RPMI7951 (cell line): ENCODE measurements at places on chromosomes 6 and 20.
A peak's percentile ranks its signal among the peaks of the same experiment; 100 is the strongest.

- no peak for DNase-seq
These were observed 8.2 kb downstream of the ARHGAP40 start for GRCh38 chr20:38609815-38610214.

DNA sequence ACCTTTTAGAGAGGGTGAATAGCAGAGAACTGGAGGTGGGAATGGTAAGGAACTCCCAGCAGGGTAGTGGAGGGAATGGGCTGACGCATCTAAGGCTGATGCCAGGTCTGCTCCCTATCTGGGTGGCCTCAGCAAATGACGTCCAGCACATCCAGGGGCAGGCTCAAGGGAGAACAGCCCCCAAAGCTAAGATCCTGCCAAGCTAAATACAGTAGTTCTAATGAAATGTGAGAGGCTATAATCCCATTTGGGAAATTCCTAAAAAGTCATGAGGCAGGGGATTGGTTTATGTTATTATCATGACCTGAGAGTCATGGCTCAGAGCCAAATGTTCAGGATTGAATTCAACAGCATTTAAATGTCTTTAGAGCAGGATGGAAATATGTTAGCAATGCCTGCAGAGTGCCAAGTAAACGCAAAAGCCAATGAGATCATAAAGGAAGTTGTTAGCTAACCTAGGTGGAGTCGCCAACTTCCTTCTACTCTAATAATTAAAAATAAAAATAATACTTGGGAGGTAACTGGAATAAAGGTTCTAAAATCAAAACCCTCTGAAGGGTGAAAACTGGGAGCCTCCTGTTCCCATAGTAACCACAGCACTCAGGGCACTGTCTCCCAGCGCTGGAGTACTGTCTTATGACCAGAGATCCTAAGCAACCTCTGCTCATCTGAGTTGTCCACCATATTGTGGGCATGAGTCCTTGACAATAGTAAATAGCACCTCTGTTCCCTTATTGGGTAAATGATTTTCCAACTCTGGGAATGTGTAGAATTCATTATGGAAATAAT is 34.8 kb downstream of the IYD start:
- peak; percentile 7 for DNase-seq

GRCh38 chr6:35602133-35602946 is 86.4 kb downstream of the FKBP5 start:
- DNase-seq, result peak; percentile 26

DNA sequence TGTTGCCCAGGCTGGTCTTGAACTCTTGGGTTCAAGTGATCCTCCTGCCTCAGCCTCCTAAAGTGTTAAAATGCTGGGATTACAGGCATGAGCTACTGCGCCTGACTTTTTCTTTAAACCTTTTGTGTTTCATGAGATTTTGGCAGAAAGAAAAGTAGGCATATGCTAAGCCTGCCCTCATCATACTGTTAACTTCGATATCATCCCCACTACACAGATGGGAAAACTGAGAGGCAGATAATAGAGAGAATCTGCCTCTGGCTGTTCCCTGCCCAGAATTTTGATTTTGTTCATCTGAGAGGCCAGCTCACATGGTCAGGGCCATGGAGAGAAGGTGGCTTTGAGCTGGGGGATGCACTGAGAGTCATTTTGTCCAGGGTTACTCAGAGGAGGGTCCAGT is 7.5 kb downstream of the PABPC1L start:
- DNase-seq, result no peak

GRCh38 chr20:10953437-10953836 is 279.6 kb upstream of the JAG1 start:
- no peak for DNase-seq

GRCh38 chr20:50292591-50293283 is 102.1 kb downstream of the CEBPB start:
- peak; percentile 99 for DNase-seq

DNA sequence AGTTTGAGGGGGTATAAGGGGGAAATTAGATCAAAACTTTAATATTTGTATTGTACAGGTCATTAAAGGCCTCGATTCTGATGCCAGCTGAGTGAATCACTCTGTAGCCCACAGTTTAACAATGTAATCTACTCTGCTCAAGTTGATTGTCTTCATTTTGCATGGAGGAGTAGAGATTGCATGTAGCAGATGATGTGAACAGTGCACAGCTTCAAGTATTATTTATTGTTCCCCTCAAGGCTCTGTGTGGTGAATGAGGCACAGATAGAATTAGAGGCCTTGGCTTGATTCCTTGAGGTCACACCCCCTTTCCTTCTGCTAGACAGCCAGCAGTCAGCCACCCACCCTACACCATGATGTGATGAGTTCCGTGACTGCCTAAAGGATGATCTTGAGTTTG is 38.1 kb downstream of the TXLNB start:
- peak; percentile 45 for DNase-seq

GRCh38 chr6:88268508-88268907 is 102.4 kb upstream of the CNR1 start:
- DNase-seq, result no peak

- no peak for DNase-seq
These were observed 57.9 kb upstream of the FAM8A1 start for GRCh38 chr6:17542243-17542642.

- no peak for DNase-seq
These were observed 4.7 kb upstream of the SLC17A4 start for GRCh38 chr6:25749837-25750236.

DNA sequence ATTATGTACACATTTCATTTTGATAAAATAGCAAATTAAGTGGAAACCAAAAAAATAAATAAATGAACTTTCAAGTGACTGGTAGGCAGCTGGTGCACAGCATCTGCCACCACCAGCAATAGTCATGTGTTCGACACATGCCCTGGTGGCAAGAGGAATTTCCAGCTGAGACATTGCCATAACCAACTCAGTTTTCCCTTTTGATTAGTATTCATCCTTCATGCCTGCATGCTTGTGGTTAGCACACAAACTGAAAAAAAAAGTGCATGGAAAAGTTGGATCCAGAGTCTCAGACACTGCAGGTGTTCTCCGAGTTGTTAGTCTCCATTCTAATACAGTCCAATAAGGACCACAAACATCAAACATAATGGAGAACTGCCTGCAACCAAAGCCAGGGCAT is 156.0 kb upstream of the SOX4 start:
- DNase-seq, result peak; percentile 57

GRCh38 chr6:87436435-87436834 is 28.7 kb downstream of the CFAP206 start:
- peak; percentile 70 for DNase-seq

- peak; percentile 98 for DNase-seq
These were observed at the start of gene CCN2 for GRCh38 chr6:131950767-131951575. TSS of gene CCN2 (minus strand) at chr6:131951372. CDS start at chr6:131951172, 200 bp downstream.

DNA sequence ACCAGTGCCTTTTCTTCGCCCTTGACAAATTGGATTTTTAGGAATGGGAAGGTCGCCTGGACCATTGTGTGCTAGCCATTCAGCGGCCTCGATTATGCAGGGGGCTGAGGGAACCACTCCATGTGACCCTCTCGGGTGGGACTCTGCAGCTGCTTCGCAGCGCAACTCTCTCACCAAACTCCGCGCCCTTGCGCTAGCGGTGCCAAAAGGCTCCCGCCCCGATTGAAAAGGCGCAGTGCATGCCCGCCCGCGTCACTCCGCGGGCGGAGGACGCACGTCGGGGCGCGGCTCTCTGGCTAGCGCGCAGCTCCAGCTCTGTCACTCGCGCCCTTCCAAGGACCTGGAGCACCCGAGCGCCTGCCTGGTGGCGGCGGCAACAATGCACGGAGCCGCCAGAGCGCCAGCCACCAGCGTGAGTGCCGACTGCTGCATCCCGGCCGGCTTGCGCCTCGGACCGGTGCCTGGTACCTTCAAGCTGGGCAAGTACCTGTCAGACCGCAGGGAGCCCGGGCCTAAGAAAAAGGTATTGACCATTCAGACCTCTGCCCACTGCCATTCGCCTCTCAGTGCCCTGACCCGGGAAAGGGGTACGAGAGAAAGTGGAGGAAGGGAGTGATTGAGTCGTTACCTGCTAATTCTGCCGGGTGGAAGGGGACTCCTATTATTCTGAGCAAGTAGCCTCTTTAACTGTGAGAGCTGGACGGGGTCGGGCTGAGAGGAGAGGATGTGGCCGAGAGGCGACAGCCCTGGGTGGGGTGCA is at the start of gene PRDM13:
Gene PRDM13, plus strand, starts transcription at position 178 of the 760 bp plus-strand sequence. Its CDS starts 202 bp downstream, at position 380.
- no peak for DNase-seq

- DNase-seq, result peak; percentile 59
These were observed 719 bp upstream of the EDN1 start for GRCh38 chr6:12289365-12289919.

DNA sequence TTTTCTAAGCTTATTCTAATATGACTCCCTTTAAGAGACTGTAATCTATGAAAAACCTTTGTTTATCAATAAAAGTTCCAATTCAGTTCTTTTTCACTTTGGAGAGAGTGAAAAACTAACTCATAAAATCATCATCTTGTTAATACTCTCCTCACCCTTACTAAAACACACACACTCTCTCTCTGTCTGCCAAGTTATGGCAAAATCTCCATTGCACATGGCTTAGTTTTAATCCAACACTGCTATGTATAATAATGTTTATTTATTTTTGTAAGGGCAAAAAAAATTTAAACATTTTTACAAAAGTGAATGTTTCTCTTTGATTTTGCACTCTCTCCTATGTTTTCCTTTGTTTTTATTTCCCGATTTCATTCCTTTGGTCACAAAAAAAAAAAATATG is 253.2 kb downstream of the BMP7 start:
- DNase-seq, result no peak

- no peak for DNase-seq
These were observed 1.4 kb downstream of the BMP6 start for GRCh38 chr6:7727086-7727945.

GRCh38 chr6:158853072-158853879 is 34.1 kb upstream of the EZR start:
- DNase-seq, result peak; percentile 97

GRCh38 chr6:53436526-53437303 is 88.0 kb upstream of the ELOVL5 start:
- DNase-seq, result no peak

DNA sequence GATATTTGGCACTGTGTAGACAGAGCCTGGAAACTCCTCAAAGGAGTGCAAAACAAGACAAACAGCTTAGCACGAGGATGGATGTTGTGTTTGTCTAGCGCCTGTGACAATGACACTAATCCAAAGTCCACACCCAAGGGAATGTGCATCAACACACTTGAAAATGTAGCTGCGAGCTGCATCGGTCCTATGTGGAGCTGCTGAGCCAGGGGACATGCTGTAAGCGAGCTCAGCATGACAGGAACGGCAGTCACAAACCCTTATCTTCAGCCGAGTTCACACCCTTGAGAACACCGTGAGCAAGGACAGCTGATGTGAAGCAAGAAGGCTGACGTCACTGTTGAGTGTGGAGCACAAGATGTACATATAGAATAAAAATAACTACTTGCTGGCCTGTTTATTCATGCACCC is 684.3 kb downstream of the QKI start:
- DNase-seq, result peak; percentile 41

DNA sequence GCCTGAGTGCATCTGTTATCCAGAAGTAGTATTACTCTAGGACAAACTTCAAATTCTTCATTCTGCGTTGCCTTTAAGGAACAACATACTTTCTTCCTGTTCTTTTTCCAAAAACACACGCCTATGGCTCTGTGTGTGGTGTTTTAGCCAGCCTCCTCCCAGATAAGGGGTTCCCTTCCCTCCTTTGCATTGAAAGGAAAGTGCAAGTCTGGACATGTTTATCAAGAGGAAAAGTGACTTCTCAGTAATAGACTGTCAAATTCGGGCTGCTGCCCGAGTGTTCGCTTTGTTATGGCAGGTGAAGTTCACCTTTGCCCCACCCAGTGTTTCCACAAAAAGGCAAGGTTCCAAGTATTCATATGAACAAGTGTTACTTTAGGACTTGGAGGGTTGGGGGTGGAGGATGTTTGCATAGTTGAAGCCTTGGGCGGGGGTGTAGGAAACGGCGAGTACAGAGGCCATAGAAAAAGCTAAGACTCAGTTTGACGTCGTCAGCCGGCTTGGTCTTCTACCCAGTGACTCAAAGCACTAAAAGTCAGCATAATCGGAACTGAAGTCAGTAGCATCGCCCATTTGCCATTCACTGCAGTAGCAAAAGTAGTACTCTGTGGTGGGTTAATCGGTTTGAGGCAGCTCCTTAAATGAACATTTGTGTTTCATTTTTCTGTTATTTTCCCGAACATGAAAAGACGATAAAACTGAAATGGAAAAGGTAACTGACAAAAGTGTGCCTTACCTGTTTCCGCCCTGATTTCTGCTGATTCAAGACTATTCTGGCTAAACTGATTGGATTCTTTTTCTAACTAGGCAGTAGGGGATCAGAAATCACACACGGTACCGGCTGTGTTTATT is 12.5 kb downstream of the PRDM1 start:
- peak; percentile 36 for DNase-seq

DNA sequence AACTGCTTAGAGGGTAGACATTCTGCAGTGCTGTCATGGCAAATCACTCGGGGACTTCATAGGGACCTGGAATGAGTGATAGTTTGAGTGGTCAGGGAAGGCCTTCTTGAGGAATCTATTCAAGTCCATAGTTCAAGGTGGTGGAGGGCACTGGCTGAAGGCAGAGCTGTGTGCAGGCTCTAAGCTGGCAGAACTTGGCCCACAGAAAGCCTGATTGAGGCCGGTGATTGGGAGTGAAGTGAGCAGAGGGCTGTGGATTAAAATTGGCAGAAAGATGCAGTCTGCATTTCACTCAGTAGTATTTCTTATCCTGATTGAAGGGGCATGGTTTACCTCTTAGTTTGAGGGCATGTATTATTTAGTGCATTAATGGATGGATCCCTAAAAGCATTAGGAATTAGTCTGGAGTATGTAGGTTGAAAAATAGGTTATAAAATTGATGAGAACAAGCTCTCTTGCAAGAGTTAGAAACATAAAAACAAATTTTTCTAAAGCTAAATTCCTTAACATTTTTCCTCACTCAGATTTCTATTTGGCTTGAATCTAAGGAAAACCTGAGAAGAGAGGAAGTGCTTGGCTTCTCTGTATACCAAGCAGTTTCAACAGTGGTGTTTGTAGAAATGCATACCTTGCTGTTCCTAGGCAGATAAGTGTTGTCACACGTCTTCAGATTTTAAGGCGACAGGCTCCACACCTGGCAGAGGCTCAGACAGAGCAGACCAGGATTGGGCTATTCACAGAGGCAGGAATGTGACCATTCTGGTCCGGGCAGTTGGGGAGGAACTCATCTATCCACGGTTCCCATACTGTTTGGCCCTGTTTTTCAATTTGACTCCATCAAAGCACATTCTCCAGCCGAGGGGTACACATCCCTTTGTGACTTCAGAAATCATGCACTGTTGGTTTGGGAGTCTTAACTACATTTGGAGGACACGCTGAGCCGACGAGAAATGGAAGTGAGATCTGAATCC is 45.2 kb downstream of the UTRN start:
- DNase-seq, result no peak

GRCh38 chr6:138517635-138518034 is 18.3 kb upstream of the NHSL1 start:
- peak; percentile 55 for DNase-seq

GRCh38 chr20:5040345-5040744 is 39.0 kb upstream of the SLC23A2 start:
- no peak for DNase-seq

DNA sequence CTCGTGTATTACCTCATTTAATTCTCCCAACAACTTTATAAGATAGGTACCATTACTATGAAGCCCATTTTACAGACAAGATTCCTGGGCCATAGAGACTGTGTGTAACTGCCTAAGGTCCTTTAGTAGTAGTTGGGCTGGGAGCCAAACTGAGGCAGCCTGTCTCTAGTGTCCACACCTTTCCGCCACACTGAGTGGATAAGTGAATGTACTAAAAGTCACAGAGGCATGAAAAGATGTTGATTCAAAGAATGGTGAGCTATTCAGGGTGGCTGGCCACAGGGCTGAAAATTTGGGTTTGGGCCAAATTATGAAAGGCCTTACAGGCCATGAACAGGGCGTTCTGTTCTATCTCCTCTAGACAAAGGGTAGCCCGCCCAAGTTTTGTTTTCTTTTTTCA is 11.0 kb downstream of the CD24 start:
- no peak for DNase-seq
